ENCODE measurements at places on chromosomes 11 and 22. TPM values are rescaled to one million over a fixed set of nuclear protein-coding genes. Genes with fewer than 3 reads are reported as not detected.

Gene ABCC8
- not detected for total RNA-seq

Gene ARAP1
- total RNA-seq, result 93.3 TPM

Gene TNNI2
- total RNA-seq, result not detected

Gene CTSF
- 13.4 TPM for total RNA-seq

Gene UBQLNL
- 0.42 TPM for total RNA-seq

GRCh38 chr11:60158636-60159035 lies 24.2 kb downstream of the MS4A6A start:
- H3K4me1 ChIP-seq, result no peaks in the 10 kb centered on the region
- H3K36me3 ChIP-seq, result no peaks in the 10 kb centered on the region
- H3K27me3 ChIP-seq, result peaks cover 24% of the 10 kb centered on the region
- no peak overlapping the region for H3K27ac ChIP-seq

- DNase-seq, result no peak
- no peaks in the 10 kb centered on the region for H3K27me3 ChIP-seq
- H3K4me3 ChIP-seq, result no peak overlapping the region
- H3K27ac ChIP-seq, result no peak overlapping the region
- H3K4me1 ChIP-seq, result peaks cover 14% of the 10 kb centered on the region
Observed at GRCh38 chr22:49660321-49660720, 167.4 kb downstream of the BRD1 start.

DNA sequence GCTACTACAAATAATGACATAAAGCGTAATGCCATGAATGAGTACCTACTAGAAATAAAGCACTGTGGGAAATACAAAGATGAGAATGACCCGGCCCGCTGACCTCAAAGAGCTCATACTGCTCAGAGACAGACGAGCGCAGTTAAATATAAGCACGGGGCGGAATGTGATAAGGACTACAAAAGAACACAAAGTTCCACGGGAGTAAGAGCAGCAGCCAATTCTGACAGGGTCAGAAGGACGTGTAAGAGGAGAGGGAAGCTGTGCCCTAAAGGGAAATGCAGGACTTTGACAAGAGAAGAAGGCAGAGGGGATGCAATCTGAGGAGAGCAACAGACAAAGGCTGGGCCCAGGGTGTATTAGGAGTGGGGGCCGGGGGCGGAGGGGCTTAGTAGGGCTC lies 314.6 kb downstream of the LARGE1 start:
- no peaks in the 10 kb centered on the region for H3K4me1 ChIP-seq
- no peaks in the 10 kb centered on the region for H3K36me3 ChIP-seq
- DNase-seq, result no peak
- no peak overlapping the region for H3K4me3 ChIP-seq
- no peak overlapping the region for H3K27ac ChIP-seq
- no peaks in the 10 kb centered on the region for H3K27me3 ChIP-seq

DNA sequence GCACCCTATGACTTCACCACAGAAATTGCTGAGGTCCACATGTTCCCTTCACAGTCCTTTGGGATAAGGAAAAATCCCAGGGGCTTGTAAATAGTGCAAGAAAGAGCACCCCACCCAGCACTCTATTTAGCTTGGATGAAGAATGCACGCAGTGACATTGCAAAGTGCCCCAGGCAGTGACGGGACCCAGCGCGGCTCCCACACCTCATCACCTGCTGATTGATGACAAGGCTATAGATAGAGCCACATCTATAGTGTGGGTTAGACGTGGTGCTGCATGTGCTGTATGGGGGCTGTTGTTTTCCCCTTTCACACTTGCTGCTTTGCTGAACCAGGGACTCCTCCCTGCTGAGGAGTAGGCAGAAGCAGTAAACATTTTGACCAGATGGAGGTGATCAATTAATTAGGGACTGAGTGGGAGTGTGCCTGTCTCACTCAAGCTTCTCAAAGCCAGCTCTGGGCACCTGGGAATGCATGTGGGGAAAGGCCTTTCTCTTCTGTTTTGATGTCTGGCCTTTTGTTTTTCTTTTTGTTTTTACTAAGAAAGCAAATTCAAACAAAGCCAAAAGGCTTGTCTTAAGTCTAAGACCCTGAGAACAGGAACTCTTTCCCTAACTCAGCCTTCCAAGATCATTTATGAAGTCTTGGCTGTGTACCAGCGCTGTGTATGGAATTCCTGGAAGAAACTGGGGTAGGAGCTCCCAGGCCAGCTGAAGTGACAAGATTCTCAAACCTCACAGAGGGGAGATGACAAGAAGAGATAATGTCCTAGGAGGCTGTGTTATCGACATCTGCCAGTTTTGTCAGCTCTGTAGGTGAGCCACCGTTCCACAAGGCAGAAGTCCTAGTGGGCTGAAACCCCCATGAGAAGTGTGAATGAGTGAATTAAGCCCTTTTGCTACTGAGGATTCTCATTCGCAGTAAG lies 219.7 kb downstream of the BARX2 start:
- H3K4me3 ChIP-seq, result no peak overlapping the region
- no peaks in the 10 kb centered on the region for H3K27me3 ChIP-seq
- H3K36me3 ChIP-seq, result no peaks in the 10 kb centered on the region
- DNase-seq, result no peak
- H3K27ac ChIP-seq, result no peak overlapping the region

DNA sequence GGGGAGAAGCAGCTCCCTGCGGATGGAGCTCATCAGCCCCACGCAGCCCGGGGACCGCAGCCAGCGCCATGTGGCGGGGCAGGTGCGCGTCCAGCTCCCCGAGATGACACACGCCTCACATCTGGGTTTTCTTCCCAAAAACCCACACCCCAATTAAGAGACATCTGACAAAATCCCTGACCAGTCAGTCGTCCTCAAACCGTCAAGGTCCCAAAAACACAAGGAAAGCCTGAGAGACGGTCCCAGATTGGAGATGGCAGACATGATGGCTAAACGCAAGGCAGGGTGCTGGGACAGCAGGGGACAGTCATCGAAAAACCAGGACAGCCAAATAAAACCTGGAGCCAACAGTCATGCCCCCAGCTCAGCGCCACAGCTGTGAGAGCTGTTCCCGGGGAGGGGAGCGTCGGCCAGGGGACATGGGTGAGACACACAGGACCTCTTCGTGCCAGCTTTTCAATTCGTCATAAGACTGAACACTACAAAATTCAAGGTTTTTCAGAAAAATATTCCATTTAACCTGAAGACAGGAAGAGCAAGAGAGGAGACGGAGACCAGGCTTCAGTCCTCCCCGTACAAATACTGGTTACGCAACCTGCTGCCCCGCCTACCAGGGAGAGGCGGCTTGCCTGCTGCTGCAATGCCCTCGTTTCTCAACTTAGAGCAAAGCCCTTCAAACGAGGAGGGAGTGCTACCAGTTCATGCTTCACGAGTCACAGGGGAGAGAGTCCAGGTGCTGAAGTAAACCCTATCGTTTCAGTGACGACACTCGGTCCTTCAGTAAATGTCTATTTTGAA lies 10.5 kb downstream of the TOLLIP start:
- H3K27ac ChIP-seq, result no peak overlapping the region
- no peak overlapping the region for H3K4me3 ChIP-seq
- H3K36me3 ChIP-seq, result no peaks in the 10 kb centered on the region

DNA sequence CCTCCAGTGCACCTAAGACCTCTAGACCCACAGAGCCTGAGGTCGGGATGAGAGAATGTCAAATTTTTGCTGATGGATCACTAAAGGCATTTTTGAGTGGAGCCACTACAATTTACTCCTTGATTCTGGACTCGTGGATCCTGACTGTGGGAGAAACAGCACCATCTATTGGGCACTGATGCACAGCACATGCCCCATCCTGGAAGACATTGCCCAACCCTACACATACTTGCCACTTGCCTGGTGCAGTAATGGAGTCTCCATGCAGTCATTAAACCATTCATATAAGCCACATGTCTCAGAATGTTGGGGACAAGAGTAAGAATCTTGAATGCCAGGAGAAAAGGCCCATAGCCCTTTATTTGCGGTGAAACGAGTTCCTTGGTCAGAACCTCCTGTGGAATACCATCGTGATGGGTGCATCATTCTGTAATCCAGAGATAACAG lies 103.9 kb downstream of the GGTLC2 start:
- H3K4me1 ChIP-seq, result peaks cover 6% of the 10 kb centered on the region
- H3K36me3 ChIP-seq, result peaks cover 2% of the 10 kb centered on the region
- peaks cover 13% of the 10 kb centered on the region for H3K27me3 ChIP-seq
- H3K27ac ChIP-seq, result no peak overlapping the region
- DNase-seq, result peak; percentile 12

- no peak for DNase-seq
- H3K27me3 ChIP-seq, result no peaks in the 10 kb centered on the region
- H3K4me1 ChIP-seq, result peaks cover 46% of the 10 kb centered on the region
- H3K4me3 ChIP-seq, result peak overlapping the region; percentile 94
- H3K27ac ChIP-seq, result peak overlapping the region; percentile 96
- peaks cover 4% of the 10 kb centered on the region for H3K36me3 ChIP-seq
Observed at GRCh38 chr22:20859615-20860014, 808 bp downstream of the SNAP29 start.

GRCh38 chr11:77510851-77511250 lies 37.0 kb upstream of the PAK1 start:
- H3K4me3 ChIP-seq, result no peak overlapping the region
- H3K4me1 ChIP-seq, result no peaks in the 10 kb centered on the region
- no peak for DNase-seq

DNA sequence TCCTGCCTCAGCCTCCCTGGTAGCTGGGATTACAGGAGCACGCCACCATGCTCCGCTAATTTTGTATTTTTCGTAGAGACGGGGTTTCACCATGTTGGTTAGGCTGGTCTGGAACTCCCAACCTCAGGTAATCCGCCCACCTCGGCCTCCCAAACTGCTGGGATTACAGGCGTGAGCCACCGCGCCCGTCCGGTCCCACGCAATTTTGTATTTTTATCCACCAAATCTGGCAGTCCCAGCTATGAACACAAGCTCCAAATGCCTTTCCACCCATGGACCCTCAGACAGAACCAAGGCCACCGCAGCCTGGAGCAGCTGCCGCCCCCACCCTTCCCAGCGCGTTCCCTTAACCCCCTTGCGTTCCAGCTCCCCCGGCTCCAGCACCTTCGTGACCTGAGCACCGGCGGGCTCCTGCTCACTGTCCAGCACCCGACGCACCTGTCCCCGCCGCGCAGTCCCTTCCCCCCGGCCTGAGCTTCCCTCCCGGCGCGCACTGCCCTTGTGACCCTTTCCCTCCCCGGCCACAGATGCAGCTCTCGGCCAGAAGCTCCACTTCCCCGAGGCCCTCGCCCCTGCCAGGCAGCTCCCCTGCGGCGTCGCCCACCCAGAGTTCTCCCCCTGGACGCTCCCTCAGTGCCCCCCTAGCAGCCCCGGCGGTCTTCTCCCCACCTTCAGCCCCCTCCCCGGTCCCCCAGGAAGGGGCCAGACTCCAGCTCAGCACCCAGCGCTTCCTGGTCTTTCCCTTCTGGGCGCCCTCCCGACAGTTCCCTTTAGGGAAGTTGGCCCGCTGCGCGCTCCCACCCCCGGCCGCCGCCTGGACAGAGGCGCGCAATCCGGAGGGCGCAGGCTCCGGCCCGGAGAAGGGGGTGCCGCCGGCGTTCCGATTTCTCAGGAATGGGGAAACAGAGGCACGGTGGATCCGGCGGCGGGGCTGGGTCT lies 5.6 kb upstream of the ZBED4 start:
- peak overlapping the region; percentile 73 for H3K4me3 ChIP-seq
- DNase-seq, result no peak
- H3K27ac ChIP-seq, result peak overlapping the region; percentile 69
- no peaks in the 10 kb centered on the region for H3K27me3 ChIP-seq

DNA sequence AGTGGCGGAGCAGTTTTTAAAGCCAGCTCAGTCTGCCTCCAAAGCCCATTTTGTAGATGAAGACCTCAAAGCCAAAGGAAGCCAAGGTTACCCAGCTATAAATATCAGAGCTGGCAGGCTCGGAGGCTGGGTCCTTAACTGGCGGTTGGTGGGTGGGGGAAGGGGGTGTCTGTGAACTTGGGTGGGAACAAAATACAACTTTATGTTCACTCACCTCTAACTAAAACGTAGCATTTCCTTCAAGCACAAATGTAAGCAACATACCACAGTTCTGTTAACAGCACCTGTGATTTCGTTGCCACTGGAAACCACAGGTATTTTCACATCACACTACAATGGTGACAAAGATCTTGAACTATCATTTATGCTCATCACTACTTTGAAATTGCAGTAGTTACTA lies 99.7 kb upstream of the SYT13 start:
- no peaks in the 10 kb centered on the region for H3K36me3 ChIP-seq
- H3K27me3 ChIP-seq, result peaks cover 16% of the 10 kb centered on the region
- no peak for DNase-seq
- H3K27ac ChIP-seq, result peak overlapping the region; percentile 73

DNA sequence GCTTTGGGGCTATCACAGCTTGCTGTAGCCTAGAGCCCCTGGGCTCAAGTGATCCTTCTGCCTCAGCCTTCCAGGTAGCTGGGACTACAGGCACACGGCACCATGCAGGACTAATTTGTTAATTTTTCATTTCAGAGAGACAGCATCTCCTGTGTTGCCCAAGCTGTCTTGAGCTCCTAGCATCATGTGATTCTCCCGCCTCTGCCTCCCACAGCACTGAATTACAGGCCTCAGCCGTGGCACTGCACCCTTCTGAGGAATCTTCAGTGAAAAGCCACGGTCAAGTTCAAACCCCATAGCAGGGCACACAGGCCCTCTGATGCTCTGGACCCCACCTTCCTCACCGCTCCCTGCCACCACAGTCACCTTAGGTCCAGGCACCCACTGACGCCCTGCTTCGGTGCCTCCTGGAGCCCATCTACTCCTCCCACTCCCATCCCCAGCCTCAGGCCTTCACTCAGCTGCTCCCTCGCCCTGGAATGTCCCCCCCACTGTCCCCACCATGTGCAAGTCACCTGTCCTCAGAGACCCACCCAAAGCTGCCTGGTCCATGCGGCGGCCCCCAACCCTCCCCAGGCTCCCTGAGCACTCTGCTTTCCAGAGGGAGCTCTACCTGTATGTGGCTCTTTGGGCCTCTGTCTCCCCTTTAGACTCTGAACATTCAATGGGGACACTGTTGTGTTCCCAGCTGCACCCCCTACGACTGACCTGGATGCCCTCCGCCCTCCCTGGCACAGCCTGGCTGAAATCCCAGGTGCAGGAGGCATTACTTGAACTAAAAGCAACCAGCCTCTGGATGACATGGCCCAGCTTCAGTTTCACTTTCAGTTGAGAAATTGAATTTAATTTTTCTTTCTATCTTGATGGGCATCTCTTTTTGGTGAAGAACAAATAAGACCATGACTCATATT lies 1.6 kb downstream of the APOL2 start:
- peak overlapping the region; percentile 99 for H3K27ac ChIP-seq
- H3K4me3 ChIP-seq, result peak overlapping the region; percentile 99
- H3K36me3 ChIP-seq, result peaks cover 9% of the 10 kb centered on the region
- H3K27me3 ChIP-seq, result no peaks in the 10 kb centered on the region
- no peak for DNase-seq
